ENCODE measurements at places on chromosomes 12 and 14.

DNA sequence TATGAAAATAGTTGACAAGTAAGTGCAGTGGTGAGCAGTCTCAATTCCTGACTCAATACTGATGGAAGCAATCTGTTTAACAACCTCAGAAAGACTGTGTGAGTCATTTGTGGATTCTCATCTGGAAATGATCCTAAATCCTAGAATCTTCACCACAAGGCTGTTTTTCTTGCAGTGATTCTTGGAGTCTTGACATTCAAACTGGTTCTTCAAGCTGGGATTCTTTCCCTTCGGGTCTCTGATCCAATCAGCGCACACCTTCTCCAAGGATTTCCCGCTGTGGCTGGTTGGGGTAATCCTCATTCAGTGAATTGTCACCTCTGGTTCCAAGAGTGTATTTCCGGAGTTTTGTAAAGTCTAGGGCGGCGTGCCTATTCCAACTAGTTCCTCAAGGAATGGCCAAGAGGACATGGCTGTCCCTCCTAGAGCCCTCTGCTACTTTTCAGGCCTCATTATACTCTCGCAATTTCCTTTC lies 37.7 kb upstream of the FOXJ2 start:
- no peak for DNase-seq

GRCh38 chr12:68749443-68749842 lies 3.5 kb downstream of the SLC35E3 start:
- DNase-seq: no peak

DNA sequence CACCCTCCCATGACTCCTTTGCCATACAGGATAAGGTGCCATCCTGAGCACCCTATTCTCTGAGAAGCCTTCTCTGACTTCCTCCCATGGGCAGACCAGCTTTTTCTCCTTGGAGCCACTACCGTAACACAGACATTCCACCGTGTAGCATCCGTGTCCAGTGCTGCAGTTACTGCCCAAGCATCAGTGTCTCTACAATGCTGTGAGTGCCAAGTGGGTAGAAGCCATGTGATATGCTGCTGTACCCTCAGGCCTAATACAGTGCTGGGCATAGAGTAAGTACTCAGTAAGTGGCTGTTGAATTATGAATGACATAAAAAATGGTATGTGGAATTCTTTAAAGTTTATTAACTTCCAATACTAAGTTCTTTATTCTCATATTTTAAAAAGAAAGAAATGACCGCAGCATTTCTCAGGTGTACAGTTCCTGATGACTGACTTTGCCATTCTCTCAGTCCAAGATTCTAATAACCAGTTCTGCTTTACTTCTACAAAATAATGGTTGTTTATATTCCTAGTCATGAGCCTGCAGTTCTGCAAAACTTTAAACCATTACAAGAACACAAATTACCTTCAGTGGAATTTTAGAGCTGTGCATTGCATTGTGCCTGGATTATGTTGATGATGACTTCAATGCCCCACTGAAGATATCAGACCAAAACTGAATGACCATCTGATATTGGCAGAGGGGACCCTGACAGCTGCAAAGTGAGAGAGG lies 118.7 kb downstream of the RPAP3 start:
- DNase-seq: no peak

GRCh38 chr12:54431911-54432814 lies 13.1 kb upstream of the ITGA5 start:
- no peak for DNase-seq

- no peak for DNase-seq
Observed at GRCh38 chr14:50766338-50766886, 64.5 kb downstream of the NIN start.

DNA sequence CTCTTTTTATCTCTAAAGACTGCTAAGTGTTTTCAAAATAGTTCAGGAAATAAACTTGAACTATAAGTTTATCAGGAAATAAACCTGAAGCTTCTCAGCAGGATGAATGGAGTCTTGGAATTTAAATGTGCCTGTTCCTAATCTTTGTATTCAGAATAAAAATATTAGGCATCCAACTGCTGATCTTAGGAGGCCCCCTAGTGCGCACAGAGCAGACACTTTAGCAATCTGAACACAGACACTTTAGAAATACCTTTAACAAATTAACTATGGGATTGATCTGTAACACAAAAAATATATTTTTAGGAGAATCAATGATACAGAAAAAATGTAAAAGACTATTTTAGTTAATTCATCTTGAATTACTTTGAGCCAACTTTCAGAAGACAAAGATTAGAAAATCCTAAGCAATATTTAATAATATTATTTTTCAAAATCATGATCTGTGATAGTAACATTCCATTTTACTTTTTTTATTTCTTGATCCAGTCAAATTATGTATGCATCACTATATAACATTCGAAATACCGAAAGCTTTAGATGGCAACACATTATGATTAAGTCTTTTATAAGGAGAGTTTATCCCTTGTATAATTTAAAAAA lies 80.9 kb downstream of the SLC41A2 start:
- no peak for DNase-seq

DNA sequence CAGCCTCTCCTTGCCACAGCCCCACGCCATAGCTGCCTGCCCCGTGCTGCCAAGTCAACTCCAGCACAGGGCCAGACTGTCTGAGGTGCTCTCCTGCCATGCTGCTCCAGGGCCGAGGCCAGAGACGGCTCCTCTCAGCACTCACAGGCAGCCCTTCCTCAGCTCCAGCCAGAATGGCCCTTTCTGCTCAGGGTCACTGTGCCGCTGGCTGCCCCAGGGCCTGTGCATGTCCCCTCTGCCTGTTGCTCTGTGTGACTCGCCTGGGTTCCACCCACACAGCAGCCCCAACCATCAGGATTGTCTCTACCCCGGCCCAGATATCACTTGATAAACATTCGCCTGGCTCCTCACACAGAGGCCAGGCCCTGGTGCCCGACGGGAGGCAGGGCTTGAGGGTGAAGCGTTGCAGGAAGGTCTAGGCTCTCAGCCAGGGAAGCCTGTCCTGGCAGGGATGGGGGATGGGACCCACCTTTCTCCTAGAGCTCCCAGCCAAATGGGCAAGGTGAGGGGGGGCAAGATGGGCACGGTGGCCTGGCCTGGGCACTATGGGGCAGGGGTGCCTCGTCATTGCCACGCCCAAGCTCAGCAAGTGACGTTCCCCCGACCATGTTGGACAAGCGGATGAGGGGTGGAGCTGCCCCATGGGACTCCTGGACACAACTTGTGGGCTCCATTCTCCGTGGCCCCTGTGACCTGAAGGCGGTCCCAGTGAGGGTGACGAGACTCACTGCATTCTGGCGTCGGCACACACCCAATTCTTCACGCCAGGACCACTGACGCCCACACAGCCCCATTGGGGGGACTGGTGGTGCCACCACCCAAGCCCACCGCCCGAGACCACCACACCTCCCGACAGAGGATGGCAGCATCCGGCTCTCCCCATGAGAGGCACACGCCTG lies 27.4 kb upstream of the BTBD6 start:
- no peak for DNase-seq

GRCh38 chr14:88804035-88804434 lies 11.3 kb upstream of the EML5 start:
- DNase-seq: no peak

DNA sequence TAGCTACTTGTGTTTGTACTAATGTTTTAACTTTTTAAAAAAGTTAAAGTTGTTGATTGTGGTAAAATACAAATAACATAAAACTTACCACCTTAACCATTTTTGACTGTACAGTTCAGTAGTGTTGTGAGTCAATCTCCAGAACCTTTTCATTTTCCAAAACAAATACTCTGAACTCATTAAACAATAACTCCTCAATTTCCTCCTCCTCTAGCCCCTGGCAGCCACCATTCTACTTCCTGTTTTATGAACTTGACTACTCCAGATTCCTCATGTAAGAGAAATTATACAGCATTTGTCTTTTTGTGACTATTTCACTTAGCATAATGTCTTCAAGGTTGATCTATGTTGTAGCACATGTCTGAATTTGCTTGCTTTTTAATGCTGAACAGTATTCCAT lies 299.1 kb upstream of the AMIGO2 start:
- DNase-seq: no peak

DNA sequence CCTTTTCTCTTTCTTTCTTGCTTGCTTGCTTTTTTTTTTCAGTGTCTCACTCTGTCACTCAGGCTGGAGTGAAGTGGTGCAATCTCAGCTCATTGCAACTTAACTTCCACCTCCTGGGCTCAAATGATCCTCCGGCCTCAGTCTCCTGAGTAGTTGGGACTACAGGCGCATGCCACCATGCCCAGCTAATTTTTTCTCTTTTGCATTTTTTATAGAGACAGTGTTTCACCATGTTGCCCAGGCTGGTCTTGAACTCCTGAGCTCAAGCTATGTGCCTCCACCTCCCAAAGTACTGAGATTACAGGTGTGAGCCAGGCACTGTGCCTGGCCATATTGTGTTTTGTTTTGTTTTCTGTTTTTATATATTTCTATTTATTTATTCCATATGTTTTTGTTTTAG lies 461.0 kb downstream of the ADAMTS20 start:
- no peak for DNase-seq

- DNase-seq: no peak
Observed at GRCh38 chr12:84694116-84694515, 218.5 kb downstream of the SLC6A15 start.

DNA sequence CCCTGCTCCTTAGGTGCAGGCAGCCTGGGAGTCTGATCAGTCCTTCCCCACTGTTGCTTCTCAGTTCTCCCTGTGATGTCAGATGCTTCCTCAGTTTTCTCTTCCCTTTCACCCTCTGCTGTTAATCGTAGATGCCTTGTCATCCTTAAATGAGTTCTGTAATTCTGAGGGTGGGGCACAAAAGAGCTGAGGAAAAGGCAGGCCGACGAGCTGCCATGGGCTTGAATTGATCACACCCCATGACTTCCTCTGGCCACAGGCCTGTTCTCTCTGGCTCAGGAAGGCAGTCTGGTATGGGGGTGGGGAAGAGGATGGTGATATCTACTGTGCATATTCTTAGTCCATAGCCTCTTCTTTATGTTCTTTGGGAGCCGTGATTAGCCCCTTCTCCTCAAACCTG lies 5.2 kb upstream of the AP1G2 start:
- no peak for DNase-seq

DNA sequence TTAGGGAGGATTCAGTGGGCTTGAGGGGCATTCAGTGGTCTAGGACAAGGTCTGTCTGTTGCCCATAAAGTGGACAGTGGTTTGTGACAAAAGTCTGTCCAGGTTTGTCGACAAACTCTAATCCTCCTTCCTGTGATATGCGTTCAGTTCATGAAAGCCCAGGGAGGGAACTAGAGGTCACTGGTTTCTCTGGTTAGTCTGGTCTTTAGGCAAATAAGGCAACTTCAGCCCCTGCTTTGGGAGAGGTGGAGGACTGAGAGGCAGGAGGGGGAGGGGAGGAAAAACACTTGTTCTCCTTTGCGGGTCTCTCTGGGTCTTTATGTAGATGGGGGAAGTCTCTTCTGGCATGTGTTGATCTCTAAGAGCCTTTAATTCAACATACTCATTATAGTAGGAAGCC lies 235.1 kb upstream of the PWP1 start:
- no peak for DNase-seq

DNA sequence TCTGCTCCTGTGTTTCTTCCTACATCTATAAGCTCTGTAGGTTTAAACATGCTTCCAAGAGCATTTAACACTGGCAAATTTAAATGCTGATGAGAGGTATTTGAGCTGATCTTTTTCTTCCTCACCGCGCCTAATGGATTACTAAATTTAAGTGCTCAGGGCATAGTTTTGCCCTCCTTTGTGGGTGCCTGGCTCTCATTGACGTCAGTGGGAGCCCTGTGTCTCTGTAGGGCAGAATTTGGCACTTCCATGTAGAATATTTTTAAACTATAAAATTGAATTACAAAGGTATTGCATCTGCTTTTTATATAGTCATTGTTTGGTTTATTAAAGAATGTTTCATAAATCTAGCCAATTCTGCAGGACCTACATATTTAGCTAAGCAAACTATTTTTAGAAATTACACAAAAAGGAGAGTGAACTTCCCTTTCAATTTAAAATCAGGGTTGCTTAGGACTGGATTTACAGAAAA lies 444.8 kb downstream of the AEBP2 start:
- DNase-seq: no peak

- DNase-seq: no peak
Observed at GRCh38 chr12:29147731-29148595, 1.1 kb upstream of the FAR2 start.

DNA sequence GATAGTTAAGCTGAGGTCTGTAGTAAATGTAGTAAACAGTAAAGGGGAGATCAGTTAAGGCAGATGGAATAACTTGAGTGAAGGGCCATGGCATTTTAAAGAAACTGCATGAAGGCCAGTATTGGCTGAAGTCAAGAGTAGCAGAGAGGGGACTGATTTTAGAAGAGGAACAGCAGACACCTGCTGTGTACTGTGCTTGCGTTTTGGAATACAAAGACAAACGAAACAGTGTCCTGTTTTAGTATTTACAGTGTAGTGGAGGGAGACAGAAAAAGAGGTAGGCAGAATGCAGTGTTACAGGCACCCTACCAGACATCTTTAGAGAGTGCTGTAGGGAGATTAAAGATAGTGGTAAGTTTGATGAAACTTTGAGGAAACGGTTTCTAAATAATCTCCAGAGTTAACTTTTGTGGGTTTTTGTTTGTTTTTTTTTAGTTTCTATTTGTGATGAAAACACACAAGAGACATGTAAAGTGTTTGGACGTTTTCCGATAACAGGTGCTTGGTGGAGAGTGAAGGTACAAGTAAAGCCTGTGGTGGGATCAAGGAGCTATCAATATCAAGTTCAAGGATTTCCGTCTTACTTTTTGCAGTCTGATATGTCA lies 2.1 kb downstream of the HELB start:
- no peak for DNase-seq

DNA sequence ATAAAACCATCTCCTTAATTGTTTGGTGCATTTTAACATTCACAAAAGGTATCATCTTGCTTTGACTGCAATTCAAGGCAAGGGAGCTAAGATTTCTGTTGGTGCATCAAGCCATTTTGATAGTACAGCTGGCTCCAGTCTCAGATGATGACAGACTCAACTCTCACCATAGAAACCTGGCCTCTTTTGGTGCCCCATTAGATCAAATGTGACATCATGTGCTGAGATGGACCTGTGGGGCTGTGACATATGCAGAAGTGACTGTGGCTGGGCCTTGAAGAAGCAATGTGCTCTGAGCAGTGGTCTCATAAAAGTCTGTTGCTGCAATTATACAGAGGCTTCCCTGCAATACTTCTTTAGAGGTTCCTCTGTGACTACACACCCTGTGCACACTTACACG lies 88.4 kb downstream of the SLC2A13 start:
- no peak for DNase-seq

- DNase-seq: no peak
Observed at GRCh38 chr14:22588526-22589095, 413 bp downstream of the DAD1 start.

DNA sequence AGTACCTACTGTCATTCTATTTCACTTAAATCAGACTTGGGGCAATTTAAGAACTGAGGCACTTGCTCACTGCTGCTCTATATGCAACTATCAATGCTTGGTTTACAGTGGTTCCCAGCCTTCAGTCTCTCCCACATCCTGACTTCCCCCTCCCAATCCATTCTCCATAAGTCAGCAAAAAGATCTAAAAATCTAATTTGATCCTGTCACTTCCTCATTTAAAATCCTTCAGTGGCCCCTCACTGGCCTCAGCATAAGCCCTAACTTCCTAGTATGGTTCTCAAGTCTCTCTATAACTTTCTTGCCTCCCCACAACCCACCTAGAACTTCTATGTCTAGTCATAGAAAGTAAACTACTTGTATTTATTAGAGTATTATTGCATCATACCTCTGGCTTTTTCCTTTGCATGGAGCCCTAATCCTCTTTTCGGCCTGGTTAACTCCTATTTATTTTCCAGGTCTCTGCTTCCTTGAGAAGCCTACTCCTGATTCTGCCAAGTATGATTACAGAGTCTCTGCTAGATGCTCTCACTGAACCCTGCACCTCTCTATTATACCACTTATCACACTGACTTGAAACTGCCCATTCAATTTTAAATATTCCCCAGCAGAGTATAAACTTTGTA lies 130.6 kb downstream of the RALGAPA1 start:
- no peak for DNase-seq

All from stimulated activated CD4-positive, alpha-beta T cell treated with anti-CD3 and anti-CD28 coated beads, Interleukin-12 subunit alpha, Interleukin-12 subunit beta, amount 100 ng/mL, for 48 hours (primary cell).